ENCODE measurements at places on chromosomes 16 and 17.

DNA sequence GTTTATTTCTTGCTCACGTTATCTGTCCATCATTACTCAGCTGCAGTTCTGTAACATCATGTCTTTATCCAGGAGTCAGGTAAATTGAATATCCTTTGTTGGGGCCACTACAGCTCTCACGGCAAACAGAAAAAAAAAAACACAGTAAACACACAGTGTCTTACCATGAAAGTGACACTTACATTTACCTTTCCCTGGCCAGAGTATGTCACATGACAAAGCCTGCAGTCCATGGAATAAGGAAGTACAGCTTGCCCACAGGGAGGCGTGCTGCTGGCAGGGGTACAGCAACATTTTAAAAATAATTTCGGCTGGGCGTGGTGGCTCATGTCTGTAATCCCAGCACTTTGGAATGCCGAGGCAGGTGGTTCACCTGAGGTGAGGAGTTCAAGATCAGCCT, 85.7 kb upstream of the HS3ST4 start:
- no peak for DNase-seq

- no peak for DNase-seq
These were observed 3.1 kb upstream of the SGCA start for GRCh38 chr17:50162466-50163254.

GRCh38 chr17:34358631-34359030, 2.4 kb downstream of the CCL13 start:
- no peak for DNase-seq

GRCh38 chr17:82821554-82821953, 18.3 kb downstream of the ZNF750 start:
- DNase-seq: no peak

DNA sequence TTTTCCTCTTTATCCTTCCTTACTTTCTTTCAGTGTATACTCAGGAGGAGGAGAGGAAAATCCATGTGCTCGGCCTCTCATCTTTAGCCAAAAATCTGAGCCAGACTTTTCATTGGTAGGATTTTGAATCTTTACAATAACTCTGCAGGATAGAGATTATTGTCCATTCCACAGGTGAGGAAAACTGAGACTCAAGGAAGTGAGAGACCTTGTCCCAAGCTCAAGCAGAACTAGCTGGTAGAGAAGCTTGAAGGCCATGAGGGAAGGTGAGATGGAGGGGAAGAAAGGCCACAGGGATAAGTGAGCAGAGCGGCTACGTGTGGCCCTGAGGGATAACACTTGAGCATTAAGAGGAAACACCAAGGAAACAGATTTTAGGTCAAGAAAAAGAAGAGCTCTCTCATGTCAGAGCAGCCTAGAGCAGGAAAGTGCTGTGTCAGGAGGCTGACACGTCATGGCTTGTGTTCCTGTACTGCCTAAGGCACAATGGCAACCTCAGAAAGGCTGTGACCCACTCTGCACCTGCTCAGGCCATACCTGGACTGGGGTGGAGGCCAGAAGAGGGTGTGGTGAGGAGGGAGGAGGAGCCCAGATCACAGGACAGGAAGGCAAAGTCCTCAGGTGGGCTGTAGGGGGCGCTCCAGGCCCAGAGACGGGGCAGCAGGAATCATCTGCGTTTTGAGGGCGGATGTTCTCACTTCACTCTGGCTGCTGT, 11.9 kb downstream of the MT4 start:
- DNase-seq: peak; percentile 81

Measured in activated CD4-positive, CD25-positive, alpha-beta regulatory T cell (primary cell).